ENCODE measurements at places on chromosomes 1 and 21.

- peak; percentile 87 for DNase-seq
Measured at GRCh38 chr1:85319931-85320330, 43.5 kb upstream of the BCL10 start.

GRCh38 chr21:44363278-44363677, 9.9 kb downstream of the TRPM2 start:
- DNase-seq = no peak

DNA sequence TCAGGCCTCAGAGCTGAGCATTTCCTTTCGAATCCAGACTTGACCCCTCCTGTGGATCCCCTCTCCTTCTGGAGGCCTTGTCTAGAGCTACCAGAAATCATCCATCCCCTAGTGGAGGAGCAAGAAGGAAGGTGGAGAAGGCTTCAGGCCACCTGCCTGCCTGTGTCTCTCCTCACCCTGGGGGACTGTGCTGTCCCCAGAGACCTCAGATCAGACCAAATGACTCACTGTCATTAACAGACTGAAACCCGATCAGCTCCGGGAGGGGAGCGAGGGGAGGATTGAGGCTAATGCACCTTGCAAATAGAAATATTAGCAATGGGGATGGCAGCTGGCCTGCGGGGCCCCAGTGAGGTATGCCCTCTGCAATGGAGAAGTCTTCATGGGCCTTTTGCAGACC, 2.1 kb downstream of the MYBPH start:
- DNase-seq = no peak

GRCh38 chr21:31974454-31974985, 101.7 kb downstream of the HUNK start:
- no peak for DNase-seq

DNA sequence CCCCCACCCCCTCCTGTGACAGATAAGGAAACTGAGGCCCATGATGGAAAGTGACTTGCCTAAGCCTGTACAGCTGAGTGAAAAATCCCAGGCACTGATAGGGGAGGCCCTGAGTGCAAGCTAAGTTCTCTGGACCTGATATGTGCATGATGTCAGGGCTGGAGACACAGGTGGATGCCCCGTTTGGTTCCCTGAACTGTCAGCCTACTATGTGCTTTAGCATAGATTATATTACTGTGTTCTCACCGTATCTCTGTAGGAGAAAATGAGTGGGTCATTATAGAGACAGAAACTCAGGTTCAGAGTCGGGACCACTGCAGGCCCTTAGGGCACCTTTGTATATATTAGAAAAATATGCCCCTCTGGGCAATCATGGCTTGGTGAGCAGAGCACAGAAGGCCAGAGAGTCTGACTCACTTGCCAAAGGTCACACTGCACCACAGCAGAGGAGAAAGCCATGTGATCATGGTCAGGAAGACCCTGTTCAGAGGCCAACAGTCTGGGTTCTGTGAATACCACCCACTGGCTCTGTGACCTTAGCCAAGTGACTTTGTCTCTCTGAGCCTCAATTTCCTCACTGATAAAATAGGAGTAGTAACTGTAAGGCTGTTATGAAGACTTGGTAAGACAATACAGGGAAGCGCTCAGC, 145.8 kb upstream of the WNT4 start:
- no peak for DNase-seq
